Tibial artery (tissue), 4 donors: ENCODE measurements at places on chromosomes 1 and 21.

DNA sequence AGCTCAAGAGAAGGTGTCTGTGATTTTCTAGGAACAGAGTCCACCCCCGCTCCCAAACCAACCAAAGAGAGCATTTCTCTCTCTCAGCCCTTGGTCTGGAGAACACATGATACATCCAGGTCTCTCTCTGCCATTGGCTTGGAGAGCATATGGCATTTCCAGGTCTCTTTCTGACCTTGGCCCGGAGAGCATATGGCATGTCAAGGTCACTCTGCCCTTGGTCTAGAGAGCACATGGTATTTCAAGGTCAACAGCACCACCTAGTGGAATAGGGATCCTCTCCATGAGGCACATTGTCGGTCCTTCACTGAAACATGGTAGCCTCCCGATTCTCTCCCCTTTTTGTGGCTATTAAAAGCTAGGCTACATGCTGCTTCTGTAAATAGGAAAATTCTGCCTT, 437.7 kb upstream of the OLFM3 start:
- no peak for DNase-seq
- H3K36me3 ChIP-seq: no peaks in the 10 kb centered on the region
- no peak overlapping the region for H3K27ac ChIP-seq
- H3K27me3 ChIP-seq: no peaks in the 10 kb centered on the region
- H3K4me1 ChIP-seq: no peaks in the 10 kb centered on the region

DNA sequence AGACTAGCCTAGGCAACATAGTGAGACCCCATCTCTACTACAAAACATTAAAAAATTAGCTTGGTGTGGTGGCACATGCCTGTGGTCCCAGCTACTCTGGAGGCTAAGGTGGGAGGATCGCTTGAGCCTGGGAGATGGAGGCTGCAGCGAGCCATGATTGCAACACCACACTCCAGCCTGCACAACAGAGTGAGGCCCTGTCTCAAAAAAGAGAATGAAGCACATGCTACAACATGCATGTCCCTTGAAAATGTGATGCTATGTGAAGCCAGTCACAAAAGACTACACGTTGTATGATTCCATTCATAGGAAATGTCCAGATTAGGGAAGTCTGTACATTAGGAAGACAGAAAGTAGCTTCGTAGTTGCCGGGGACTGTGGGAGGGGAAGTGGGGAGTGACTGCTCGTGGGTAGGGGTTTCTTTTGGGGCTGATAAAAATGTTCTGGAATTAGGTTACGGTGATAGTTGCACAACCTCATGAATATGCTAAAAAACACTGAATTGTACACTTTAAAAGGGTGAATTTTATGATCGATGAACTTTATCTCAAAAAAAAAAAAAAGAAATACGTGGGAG, 202.1 kb downstream of the KAZN start:
- no peak for DNase-seq
- H3K27ac ChIP-seq: no peak overlapping the region
- H3K4me1 ChIP-seq: no peaks in the 10 kb centered on the region
- no peaks in the 10 kb centered on the region for H3K36me3 ChIP-seq
- H3K4me3 ChIP-seq: no peak overlapping the region

GRCh38 chr21:39954570-39954969, 87.3 kb downstream of the PCP4 start:
- H3K4me1 ChIP-seq: no peaks in the 10 kb centered on the region
- H3K36me3 ChIP-seq: no peaks in the 10 kb centered on the region
- H3K27me3 ChIP-seq: peaks cover 5% of the 10 kb centered on the region
- no peak overlapping the region for H3K27ac ChIP-seq
- no peak overlapping the region for H3K4me3 ChIP-seq

GRCh38 chr1:221863635-221864034, 121.7 kb upstream of the DUSP10 start:
- no peak overlapping the region for H3K27ac ChIP-seq
- DNase-seq: no peak
- peaks cover 7% of the 10 kb centered on the region for H3K4me1 ChIP-seq
- H3K4me3 ChIP-seq: no peak overlapping the region

- no peak for DNase-seq
- no peaks in the 10 kb centered on the region for H3K36me3 ChIP-seq
- peaks cover 81% of the 10 kb centered on the region for H3K27me3 ChIP-seq
- no peaks in the 10 kb centered on the region for H3K4me1 ChIP-seq
Measured at GRCh38 chr1:156368889-156369684, at the start of gene RHBG. RHBG (plus strand) TSS chr1:156369211; CDS start chr1:156369250, 39 bp downstream.

DNA sequence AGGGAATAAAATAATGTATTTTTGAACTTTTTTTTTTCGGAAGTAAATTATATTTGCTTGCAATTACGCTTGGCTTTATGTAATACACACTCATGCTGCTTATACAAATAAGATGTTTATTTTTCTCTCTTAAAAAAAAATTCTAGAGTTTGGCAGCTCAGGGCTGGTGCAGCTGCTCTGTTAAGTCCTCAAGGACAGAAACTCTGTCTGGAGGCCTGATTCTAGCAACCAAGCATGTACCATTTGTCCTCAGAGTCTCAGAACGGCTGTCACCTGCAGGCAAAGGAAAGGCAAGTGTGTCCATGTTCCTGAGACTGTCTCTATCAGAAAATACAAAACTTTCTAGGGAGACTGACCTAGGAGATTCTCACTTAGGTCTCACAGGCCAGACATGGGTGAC, 23.2 kb upstream of the CLDN17 start:
- H3K4me1 ChIP-seq: no peaks in the 10 kb centered on the region
- H3K27me3 ChIP-seq: no peaks in the 10 kb centered on the region
- no peak for DNase-seq
- H3K36me3 ChIP-seq: no peaks in the 10 kb centered on the region

- no peak for DNase-seq
- no peak overlapping the region for H3K27ac ChIP-seq
- H3K27me3 ChIP-seq: peaks cover 4% of the 10 kb centered on the region
- no peak overlapping the region for H3K4me3 ChIP-seq
- no peaks in the 10 kb centered on the region for H3K36me3 ChIP-seq
Measured at GRCh38 chr1:85049735-85050166, 1.5 kb upstream of the MCOLN3 start.
